Urinary bladder (tissue), 4 donors: ENCODE measurements at places on chromosomes 2 and 18. TPM values are rescaled to one million over a fixed set of nuclear protein-coding genes. Genes with fewer than 3 reads are reported as not detected.

NEURL3 gene
- not detected for total RNA-seq

VSNL1 gene
- total RNA-seq = 1.7 TPM

DNA sequence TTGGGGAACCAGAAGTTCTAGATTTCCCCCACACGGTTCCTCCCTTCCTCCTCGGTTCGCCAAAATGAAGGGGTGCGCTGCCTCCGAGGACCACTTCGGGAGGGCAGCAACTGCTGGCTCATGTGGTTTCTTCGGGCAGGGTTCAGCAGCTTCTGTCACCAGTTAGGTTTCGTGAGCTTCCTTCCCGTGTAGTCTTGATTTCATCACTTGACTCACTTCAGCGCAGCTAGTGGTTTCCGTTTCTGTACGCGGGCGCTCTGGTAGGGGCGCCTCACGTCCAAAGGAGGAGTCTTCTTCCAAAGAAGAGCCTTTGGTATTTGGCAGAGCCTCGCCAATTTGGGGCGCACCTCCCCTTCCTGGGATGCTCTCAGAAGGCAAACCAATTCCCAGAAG lies 485 bp upstream of the GALNT3 start:
- DNase-seq = no peak

- DNase-seq = no peak
Observed at GRCh38 chr18:48200631-48201336, 208.4 kb downstream of the ZBTB7C start.

DNA sequence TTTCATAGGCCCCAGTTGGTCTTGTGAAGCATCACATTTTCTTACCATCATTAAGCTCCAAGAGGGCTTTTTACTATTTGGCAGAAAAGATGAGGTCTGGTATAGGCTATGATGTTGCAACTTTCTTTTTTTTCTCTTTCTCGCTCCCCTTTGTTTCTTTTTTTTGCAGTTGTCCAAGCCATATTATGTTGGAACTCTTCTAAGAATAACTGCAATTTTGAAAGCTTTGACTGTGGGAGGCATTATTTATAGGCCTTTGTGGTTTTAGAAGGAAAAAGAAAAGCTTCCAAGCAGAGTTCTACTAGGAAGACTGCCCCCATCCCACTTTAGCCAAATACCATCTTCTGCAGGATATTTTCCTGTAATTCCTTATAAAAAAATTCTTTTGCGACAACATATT lies 571.6 kb downstream of the ARHGAP15 start:
- peak; percentile 36 for DNase-seq

DNA sequence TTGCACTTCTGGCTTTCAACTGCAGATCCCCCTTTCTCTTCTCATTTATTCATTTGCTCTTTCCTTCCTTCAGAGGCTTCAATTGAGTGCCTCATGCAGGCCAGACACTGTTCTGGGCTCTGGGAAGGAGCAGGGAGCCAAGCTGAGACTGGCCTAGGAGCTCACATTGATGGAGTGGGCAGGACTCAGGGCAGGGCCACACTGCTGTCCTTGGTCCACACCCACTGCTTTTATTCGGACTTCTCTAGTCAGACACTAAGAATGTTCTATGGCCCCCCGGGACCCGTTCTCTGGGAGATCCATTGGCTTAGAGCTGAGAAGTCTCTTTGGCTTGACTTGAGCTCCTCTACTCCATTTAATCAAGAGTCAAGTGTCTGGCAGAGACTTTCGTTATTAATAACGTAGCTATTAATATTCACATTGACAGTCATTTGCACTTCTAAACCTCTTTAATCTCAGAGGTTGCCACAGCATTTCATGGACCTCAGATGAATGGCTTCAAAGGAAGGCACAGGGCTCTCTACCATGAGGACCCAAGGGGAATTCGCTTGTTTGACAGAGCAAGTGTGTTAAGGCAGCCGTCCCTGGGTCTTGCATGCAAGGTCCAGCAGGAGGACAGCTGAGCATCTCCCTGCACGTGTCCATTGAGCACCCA lies 20.1 kb downstream of the SH3RF3 start:
- DNase-seq = no peak

DNA sequence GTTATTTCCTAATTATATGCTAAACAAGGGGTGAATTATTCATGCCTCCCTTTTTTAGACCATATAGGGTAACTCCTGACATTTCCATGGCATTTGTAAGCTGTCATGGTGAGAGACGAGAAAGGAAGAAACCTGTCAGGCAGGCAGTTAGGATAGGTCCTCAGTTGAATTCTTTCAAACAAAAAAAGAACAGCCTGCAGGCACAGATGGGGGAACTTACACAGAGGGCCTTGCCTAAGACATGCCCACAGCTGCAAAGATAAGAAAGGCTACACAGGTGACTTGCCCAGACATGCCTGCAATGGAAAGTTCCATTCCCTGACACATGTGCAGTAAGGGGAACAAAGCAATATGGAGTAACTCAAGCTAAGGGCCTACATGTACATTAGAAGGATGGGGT lies 128.1 kb downstream of the TMEM163 start:
- no peak for DNase-seq

GRCh38 chr2:234333168-234334130 lies 163.4 kb downstream of the ARL4C start:
- no peak for DNase-seq

- DNase-seq = no peak
Observed at GRCh38 chr2:222877556-222878300, 16.9 kb downstream of the ACSL3 start.
